ENCODE measurements at places on chromosomes 5 and 9.

GRCh38 chr9:87086221-87086818 lies 139.0 kb upstream of the GAS1 start:
- DNase-seq, result no peak

- no peak for DNase-seq
Measured at GRCh38 chr5:129001841-129002526, 36.7 kb downstream of the SLC27A6 start.

GRCh38 chr9:81611664-81612063 lies 77.7 kb downstream of the TLE1 start:
- DNase-seq, result no peak

GRCh38 chr5:113897748-113898147 lies 384.3 kb downstream of the YTHDC2 start:
- DNase-seq, result no peak

DNA sequence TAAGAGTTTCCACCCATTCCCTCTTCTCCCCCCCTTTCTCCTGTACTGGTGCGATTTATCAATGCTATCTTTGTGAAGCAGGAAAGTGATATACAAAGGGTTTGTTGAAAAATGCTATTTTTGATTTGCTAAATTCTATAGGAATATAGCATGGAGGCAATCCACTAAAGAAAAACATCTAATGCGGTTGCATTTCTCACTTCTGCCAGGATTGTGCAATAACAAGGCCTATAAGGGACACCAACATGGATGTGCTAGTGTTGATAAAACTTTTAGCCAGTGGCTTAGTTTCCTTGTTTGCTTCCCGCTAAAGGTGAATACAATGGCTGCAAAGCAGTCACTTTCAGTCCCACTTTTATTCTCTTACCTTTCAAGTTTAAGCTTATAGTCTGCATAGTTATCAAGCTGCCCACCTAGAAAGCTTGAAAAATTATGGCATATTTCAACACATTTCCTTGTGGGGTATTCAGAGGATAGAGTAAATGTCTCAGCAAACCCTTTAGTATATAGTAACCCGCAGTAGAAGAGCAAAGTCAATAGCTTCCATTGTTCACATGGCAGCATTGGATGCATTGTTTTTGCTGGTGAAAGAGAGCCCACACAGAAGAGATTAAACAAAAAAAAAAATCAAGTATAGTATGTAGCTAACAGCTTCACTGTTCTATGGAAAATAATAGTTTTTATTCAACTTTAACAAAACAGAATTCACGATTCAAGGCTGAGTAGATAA lies 674.6 kb upstream of the SEMA6A start:
- no peak for DNase-seq

DNA sequence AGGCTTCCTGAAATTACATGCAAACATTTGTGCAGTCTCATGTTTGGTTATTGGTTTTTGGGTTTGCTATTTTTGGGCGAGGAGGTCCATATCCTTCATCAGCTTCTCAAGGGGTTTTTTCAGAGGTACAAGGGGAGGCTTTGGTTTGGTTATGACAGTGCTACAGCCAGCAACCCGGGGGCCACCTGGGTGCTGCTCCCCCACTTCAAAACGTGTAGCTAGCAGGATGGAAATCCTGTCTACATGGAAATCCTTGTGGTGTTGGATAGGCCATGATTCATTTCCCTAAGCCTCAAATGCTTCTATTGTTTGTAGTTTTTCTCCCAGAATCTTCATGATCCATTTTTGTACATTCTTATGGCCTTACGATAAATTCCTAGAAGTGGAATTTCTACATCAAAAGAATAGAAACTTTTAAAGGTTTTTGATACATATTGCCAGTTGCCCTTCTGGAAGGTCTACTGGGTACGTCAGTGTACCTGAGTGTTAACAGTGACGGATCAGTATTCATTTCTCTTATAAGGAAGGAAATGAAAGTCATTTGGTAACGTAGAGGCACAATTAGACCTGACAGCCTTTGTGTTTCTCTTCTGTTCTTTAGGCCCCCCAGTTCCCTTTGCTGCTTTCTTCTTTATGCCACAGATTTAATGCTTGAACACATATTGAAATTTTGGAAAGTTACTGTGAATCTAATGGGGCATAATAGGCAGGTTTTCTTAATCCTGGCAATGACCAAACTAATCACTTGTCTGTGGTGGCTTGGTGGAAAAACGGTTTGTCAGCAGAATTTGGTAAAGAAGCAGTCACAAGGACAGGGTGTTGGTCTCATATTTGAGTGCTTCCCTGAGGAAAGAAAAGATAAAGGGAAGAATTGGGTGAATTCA lies 69.7 kb upstream of the ABL1 start:
- peak; percentile 85 for DNase-seq

GRCh38 chr9:114366334-114367128 lies 21.3 kb downstream of the AKNA start:
- peak; percentile 84 for DNase-seq

DNA sequence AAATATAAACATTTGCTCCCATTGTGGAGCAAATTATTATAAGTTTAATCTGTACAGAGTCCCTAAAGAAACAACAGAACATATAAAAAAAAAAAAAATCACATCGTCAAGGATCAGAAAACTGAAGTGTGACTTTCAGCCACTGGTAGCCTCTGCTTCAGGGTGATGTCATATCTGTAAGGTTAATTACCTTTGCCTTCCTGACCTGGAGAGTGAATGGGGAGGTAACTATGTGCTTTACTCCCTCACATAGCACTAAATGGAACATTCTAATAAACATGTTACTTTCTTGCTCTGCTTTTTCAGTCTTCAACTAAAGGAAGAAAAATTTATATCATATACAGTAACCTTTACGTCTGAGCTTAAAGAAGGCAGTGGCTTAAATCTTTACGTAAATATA lies 70.3 kb upstream of the TRPM3 start:
- no peak for DNase-seq

DNA sequence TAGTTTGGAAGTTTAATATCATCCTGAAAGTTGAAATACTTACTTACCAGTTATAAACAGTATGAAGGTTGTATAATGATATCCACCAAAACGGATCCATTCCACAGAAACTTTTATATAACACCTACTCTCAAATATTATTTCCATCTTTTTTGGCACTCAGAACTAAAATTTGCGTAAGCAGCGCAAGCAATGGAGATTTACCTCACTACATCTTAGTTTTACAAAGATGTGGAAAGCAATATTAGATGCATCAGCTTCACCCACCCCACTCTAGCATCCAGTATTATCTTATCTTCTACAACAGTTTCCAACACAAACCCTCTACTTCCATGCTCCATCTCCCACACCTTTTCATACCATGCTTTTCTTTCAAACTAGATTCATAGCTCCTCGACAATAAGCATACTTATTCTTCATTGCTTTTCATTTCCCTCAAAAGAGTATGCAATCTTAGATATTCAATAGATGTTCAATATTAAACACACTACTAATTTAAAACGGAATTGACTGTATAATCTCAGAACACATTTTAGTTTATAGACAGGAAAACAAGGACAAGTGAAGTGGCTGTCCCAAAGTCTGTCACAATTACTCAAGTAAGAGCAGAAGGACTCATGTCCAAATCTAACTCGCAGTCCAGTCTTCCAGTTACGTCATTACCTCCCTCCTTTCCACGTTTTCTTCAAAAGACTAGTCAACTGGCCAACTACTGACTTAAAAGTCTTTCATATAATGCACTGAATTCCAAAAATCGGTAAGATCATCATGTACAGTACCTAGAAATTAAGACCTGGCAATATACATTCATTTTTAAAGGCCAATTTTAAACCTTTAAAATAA lies 2.2 kb downstream of the PPP2CA start:
- DNase-seq, result peak; percentile 61

DNA sequence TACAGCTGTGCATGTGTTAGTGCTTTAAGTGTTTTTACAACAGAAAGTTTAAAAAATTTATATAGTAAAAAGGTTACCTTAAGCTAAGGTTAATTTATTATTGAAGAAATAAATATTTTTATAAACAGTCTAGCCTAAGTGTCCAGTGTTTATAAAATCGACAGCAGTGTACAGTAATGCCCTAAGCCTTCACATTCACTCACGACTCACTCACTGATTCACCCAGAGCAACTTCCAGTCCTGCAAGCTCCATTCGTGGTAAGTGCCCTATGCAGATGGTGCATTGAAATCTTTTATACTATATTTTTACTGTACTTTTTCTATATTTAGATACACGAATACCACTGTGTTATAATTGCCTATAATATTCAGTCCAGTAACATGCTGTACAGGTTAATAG lies 159.1 kb downstream of the ROR2 start:
- DNase-seq, result peak; percentile 39

DNA sequence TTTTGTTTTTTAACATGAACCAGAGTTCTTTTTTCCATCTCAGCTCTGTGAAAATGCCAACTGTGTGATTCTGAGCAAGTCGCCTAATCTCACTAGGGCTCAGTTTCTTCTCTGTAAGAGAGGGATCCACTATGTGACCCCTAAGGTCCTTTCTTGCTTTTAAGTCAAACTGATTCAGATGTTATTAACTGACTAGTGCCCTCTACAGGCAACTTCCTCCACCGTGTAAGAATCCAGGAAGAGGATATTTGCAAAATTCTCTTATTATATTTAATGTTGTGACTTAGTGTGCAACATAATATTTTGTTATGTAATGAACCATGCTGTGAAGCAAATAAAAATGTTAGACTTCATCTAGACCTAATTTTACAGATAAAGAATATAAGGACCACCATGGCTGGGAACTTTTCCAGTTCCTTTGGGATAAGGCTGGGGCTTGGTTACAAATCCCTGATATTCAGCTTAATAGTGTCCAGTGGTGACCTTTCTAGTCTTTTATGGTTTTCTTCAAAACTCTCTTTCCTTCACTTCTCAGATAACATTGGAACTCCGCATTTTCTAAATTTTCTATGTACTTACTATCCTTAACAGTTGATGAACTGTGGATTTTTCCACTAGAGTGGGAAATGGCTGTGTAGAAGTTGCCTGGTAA lies 244.7 kb downstream of the PIK3R1 start:
- peak; percentile 81 for DNase-seq
